Left lung (tissue), 14 donors: ENCODE measurements at places on chromosomes 11 and 22. TPM values are rescaled to one million over a fixed set of nuclear protein-coding genes. Genes with fewer than 3 reads are reported as not detected.

Gene ZBTB16
- 3.4 TPM for polyA plus RNA-seq

Gene TAF10
- 57.3 TPM for polyA plus RNA-seq

Gene OR5A1
- polyA plus RNA-seq: not detected

Gene KRTAP5-1
- polyA plus RNA-seq: not detected

Gene ELFN2
- 2.5 TPM for polyA plus RNA-seq

Gene RGL4
- 4.6 TPM for polyA plus RNA-seq

Gene CYTH4
- 5.6 TPM for polyA plus RNA-seq

Gene FGF4
- polyA plus RNA-seq: not detected

Gene FEN1
- polyA plus RNA-seq: 26.7 TPM

Gene ALX4
- 0.13 TPM for polyA plus RNA-seq

Gene H19
- 903 TPM for polyA plus RNA-seq

Gene MS4A7
- polyA plus RNA-seq: 12.3 TPM

Gene LYVE1
- 165 TPM for polyA plus RNA-seq

Gene KRTAP5-11
- polyA plus RNA-seq: not detected

GRCh38 chr11:103610435-103610834, 426.0 kb upstream of the DDI1 start:
- DNase-seq: no peak

DNA sequence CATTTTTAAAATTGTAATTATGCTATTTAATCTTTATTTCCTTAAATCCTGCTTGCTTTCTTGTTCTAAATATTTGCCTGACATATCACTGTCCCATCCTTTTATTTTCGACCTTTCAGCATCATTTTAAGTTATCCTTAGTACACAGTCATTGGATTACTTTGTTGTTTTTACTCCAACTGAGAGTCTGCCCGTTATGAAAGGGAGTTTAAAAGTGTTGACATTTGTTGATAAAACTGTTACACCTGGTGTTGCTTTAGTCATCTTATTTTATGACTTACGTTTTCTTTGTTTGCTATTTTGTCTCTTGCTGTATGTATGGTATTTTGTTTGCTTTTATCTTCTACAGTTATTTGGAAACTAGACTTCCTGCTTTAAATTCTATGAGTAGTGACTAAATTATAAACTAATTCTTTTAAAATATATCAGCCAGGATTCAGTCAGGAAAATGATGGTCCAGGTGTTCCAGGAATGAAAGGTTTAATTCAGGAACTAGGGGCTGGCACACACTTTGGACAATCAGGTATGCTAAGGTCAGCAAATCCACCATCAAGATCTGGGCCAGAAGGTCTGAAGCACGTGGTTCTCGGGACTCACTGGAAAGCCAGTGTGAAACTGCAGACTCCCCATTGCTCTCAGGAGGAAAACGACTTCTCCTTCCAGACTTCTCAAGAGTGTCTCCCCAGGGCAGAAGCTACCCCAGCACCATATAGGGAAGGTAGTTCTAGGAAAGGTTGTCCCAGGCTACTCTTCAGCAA, 86.0 kb downstream of the RASSF10 start:
- DNase-seq: no peak

- DNase-seq: no peak
These were observed 5.1 kb upstream of the ARFGAP3 start for GRCh38 chr22:42862045-42862734.

GRCh38 chr11:5123802-5124521, 14.2 kb downstream of the OR52A5 start:
- no peak for DNase-seq

- no peak for DNase-seq
These were observed 455.4 kb upstream of the ANO3 start for GRCh38 chr11:25876456-25876965.

DNA sequence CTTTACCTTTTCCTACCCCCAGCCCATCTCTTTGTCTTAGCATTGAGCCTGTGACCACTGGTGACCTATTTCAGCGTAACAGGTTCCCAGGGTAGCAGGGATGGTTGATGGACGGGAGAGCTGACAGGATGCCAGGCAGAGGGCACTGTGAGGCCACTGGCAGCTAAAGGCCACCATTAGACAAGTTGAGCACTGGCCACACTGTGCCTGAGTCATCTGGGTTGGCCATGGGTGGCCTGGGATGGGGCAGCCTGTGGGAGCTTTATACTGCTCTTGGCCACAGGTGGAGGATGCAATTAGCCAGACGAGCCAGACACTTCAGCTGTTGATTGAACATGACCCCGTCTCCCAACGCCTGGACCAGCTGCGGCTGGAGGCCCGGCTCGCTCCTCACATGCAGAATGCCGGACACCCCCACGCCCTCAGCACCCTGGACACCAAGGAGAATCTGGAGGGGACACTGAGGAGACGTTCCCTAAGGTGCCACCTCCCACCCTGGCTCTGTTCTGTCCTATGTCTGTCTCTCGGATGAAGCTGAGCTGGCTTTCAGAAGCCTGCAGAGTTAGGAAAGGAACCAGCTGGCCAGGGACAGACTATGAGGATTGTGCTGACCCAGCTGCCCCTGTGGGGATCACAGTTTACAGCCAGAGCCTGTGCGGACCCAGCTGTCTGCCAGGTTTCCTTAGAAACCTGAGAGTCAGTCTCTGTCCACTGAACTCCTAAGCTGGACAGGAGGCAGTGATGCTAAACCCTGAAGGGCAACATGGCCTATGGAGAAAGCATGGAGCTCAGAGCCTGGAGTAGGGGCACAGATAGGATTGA, 29.8 kb downstream of the PIK3IP1 start:
- DNase-seq: no peak

DNA sequence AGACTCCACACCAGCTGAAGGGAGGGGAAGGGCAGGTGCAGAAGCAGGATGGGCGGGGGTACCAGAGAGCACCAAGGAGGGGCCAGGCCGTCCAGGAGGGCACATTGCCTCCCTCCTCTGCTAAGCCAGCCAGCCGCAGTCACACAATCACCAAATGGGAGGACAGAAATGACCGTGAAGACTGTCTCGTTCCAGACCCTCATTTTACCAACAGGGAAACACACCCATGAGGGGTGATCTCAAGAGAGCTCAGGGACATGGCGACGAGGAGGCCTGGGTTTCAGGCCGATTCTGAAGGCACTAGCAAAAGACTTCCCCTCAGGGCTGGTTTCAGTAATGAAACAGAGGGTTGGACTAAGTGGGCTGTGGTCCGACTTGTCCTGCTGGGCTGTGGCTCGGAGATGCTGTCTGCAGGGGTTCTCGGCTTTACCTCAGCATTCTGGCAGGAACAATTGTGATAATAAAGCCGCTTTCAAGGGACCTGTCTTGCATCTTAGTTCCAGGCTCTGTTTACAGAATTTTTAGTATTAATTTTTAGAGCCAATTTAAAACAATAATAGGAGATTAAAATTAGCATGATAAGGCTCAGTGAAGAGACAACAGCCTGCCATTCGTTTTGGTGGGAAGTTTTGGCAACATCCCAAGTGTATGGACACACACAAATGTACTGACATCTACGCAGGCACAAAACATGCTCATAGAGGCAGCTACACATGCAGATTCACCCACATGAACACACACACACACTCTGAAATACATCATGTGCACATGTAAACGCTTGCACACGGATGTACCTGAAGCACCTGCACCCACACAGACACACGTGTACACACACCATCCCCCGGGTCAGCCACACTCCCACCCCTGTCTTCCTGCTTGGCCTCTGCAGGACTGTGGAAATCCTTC, 2.0 kb upstream of the B3GAT1 start:
- no peak for DNase-seq

GRCh38 chr11:114066046-114066648, 6.6 kb downstream of the ZBTB16 start:
- DNase-seq: no peak

GRCh38 chr11:35811783-35812182, 132.1 kb upstream of the LDLRAD3 start:
- DNase-seq: no peak

DNA sequence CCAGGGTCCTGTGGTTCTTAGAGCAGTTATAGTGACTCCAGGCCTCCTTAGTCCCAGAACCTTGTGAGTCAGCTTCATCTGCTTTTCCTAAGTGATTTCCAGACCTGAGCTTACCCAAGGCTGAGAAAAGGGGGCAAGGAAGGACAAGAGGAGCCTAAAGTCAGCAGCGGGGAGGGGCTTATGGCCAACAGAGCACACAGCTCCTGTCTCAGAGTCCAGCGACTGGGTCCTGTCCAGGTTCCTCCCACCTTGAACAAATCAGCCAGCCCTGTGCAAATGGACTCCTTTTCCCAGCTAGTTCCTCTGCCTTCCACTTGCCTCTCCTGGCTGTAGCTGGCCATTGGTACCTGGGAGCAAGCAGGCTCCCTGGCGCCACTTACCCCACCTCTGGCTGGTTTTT, 10.9 kb downstream of the BACE1 start:
- no peak for DNase-seq

- no peak for DNase-seq
These were observed 476.4 kb downstream of the MIAT start for GRCh38 chr22:27133681-27134314.

DNA sequence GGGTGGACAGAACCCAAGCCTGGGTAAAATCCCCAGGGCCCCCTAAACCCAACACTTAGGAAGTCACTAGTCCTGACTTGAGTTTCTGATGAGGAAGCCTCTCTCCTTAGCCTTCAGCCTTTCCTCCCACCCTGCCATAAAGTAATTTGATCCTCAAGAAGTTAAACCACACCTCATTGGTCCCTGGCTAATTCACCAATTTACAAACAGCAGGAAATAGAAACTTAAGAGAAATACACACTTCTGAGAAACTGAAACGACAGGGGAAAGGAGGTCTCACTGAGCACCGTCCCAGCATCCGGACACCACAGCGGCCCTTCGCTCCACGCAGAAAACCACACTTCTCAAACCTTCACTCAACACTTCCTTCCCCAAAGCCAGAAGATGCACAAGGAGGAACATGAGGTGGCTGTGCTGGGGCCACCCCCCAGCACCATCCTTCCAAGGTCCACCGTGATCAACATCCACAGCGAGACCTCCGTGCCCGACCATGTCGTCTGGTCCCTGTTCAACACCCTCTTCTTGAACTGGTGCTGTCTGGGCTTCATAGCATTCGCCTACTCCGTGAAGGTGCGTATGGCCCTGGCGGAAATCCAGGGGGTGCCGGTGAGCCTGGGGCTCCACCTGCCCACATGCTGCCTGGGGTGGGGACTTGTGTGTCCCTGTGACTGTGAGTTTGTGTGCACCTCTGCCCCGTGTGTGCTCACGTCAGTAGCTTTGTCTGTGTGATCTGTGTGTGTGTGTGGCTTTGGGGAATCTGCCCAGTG, at the start of gene IFITM1:
Gene IFITM1, plus strand, starts transcription at position 254 of the 767 bp plus-strand sequence. Its CDS starts 131 bp downstream, at position 385.
- DNase-seq: peak; percentile 76

DNA sequence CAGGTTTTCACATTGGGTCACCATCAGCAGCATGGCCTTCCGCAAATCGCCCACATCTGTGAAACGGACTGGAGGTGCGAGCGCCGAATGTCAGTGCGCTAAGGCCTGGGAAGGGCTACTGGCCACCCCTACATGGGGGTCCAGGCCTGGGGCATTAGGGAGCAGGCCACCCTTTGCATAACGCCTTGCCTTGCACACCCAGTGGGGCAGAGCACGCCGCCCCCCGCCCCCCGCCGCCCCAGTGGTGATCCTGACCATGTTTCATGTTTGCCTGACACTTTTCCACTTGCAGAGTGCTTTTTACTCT, 2.6 kb downstream of the GRK2 start:
- DNase-seq: peak; percentile 63

DNA sequence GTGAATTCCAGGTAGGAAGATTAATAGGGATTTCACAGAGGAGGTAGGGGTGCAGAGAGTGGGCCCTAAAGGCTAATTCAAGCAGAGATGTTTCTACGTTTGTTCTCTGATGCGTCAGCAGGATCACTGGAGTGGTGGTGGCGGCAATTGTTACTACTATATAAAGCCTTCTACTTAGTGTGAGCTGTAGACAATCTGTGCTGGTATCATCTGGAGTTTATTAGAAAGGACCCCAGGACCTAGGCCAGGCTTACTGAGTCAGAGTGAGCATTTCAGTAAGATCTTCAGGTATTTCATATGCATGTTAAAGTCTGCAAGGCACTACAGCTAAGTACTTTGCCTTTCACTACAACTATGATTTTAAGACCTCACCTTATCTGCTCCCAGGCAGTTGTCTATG, 59.5 kb downstream of the USP35 start:
- no peak for DNase-seq

DNA sequence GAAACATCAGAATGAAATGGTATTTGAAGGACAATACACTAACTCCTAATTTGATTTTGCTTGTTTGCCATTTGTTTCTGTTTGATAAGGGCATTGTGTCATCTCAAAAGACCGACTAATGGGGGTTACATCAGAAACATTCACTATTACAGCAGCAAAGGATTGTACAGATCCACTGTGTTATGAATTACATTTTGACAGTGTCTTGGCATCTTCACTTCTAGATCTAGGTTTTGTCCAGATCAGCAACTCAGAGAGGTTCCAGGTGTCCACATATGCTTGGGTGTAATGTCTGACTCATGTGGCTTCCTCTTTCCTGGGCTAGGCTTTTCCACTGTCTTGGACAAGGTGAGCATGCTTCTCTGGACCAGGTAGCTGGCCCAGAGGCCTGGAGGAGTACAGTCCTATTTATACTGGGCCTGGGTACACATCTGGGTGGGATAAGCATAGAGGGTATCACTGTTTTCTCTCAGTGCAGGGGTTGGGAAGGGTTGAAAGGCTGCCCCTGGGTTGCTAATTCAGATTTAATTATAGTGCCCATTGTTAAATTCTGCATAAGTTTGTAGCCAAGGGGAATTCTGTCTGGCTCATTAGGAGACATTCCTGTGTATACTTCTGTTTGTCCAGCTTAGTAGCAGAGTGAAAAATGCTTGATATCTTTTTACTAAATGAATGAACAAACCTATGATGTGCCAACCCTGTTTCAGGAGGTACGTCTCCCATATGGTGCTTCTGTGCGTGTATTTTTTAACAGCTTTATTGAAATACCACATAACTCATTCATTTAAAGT, 23.8 kb downstream of the DDI1 start:
- DNase-seq: no peak

GRCh38 chr11:118295815-118296454, 8.6 kb upstream of the CD3E start:
- DNase-seq: no peak

DNA sequence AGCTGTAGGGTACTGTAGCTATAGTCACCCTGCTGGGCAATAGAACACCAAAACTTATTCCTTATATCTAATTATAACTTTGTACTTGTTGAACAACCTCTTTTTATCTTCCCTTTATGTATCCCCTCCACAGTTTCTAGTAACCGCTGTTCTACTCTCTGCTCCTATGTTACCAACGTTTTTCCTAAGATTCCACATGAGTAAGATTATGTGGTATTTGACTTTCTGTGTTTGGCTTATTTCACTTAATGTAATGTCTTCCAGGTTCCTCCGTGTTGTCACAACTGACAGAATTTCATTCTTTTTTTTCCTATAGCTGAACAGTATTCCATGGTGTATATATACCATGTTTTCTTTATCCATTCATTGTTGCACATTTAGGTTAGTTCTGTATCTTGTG, 258.4 kb downstream of the DYNC2H1 start:
- DNase-seq: no peak

DNA sequence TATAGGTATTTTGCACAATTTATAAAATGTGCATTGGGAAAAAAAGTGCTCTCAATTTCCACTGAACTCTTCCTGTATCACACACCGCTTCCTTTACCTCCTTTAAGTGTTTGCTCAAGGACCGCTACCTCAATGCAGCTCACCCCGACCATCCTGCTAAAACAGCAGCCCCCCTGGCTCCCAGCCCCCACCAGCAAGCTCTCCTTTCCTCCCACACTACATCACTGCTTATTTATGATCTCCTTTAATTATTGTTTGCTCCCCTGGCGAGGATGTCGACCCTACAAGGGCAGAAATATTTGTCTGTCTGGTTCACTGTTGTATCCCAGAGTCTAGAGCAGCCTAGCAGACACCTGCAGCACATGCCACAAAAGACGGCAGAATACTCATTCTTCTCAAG, 10.0 kb downstream of the SHANK2 start:
- DNase-seq: no peak
